ENCODE measurements at places on chromosomes 7 and 10. TPM values are rescaled to one million over a fixed set of nuclear protein-coding genes. Genes with fewer than 3 reads are reported as not detected.

Gene TMEM26
- 0.12 TPM for total RNA-seq

Gene NANOS1
- 6.0 TPM for total RNA-seq

Gene HOXA9
- total RNA-seq, result 4.0 TPM

Gene ZNF37A
- 7.1 TPM for total RNA-seq

Gene TACC2
- 8.4 TPM for total RNA-seq

Gene RBP3
- not detected for total RNA-seq

Gene COMMD3
- 62.2 TPM for total RNA-seq

Gene PLA2G12B
- not detected for total RNA-seq

Gene TACR2
- not detected for total RNA-seq

Gene LRRD1
- total RNA-seq, result not detected

Gene PTN
- 7.4 TPM for total RNA-seq

Measured in pericardium fibroblast (primary cell).